DMS79 treated with DMSO at 0.1 percent for 48 hours (cell line): ENCODE measurements at places on chromosomes 6 and 20.

DNA sequence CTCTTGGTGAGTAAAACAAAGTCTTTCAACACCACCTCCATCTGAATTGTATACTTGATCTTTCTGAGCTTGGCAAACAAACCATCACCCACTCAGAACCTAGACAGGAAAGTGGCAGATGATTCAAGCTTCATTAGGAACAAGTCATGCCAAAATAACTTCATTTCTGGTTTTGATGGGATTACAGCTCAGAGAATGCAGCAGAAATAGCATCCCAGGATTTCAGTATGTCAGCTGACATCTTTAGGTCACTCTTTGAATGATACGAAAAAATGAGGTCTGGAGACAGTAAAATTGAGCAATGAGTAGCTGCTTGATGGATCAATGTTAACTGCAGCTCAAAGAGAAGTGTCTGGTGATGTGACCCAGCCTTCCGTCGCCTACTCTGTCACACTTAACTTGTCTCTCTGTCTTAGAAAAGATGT, 92.4 kb downstream of the GJA10 start:
- peak; percentile 68 for DNase-seq

GRCh38 chr6:23278180-23278532, 708.8 kb downstream of the HDGFL1 start:
- DNase-seq = no peak

GRCh38 chr6:166877906-166878305, 78.4 kb downstream of the RNASET2 start:
- DNase-seq = no peak

GRCh38 chr20:25313593-25313992, 65.7 kb downstream of the PYGB start:
- peak; percentile 24 for DNase-seq

DNA sequence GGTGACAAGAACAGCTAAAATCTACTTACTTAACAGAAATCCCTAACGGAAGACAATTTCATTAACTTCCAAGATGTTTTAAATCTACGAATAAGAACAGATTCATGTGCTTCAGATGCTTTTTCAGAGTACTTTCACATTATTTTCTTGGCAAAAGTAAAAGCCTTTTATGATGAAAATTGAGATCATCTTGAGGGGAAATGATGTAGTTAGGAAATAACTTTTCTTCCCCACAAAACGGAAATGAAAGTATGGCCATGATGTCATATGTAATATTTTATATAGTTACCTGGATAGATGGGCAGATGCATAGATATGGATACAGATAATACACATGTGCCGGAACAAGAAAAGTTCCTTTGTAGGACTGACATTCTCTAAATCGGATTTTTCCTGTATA, 32.8 kb downstream of the SASH1 start:
- no peak for DNase-seq

GRCh38 chr6:33782561-33782960, 6.4 kb downstream of the LEMD2 start:
- no peak for DNase-seq

- no peak for DNase-seq
Measured at GRCh38 chr20:20946122-20946759, 159.9 kb downstream of the LINC00237 start.

DNA sequence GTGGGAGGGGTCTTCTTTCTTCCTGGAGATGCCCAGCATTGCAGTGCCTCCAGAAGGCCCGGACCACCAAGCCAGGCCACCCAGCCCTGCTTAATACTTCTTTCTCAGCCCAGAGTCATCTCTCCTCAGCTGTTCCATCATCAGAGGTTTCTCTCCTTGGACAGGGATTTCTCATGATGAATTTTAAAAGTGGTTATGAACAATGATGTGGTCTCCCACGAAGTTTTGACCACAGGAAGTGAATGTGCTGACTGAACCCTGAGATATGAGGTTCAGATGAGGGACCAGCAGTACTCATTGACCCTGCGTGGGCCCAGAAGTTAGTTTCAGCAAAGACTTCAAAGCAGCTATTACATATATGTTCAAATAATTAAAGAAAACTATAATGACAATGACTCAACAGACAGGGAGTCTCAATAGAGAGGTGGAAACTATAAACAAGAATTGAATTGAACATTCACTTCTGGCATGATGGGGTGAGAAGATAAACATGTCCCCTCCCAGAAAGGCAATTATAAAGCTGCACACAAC, 114.5 kb upstream of the SLC22A16 start:
- DNase-seq = no peak

DNA sequence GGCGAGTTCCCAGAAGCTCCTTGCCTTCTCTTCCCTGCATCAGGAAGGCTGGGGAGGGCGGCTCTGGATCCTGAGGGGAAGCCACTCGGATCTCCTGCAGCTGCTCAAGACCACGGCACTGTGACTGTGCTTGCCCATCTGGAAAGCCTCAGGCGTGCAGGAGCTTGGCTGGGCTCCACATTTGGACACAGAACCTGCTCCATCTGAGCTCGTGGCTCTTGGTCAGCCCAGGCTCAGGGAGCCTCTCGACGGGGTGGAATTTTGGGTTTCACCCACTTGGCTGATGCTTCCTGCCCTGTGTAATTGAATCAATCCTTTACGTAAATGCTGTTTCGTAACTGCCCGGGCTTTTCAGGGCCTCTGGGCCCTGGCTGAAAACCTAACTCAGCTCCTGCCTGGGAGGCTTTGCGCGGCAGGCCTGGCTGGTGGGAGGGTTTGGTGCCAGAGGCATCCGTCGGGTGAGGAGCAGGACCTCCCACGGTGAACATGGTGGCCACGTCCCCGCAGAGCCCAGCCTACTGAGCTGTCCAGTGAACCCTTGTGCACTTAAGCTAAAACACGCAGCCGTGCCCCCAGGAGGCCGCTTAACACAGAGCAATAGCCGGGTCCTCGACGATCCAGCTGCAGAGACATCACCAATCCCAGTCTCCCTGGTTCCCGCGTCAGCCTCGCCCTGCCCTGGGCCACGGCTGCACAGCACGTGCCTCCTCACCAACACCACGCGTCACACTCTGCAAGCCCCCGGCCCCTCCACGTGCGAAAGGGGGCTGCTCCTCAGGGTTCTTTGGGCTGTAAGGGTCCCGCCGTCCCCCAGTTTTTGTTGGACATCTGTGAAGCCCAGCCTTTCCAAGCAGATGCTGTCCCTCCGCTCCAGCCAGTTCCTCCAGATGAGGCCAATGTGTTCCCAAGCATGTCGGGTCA, 241.0 kb downstream of the DLL1 start:
- peak; percentile 32 for DNase-seq

DNA sequence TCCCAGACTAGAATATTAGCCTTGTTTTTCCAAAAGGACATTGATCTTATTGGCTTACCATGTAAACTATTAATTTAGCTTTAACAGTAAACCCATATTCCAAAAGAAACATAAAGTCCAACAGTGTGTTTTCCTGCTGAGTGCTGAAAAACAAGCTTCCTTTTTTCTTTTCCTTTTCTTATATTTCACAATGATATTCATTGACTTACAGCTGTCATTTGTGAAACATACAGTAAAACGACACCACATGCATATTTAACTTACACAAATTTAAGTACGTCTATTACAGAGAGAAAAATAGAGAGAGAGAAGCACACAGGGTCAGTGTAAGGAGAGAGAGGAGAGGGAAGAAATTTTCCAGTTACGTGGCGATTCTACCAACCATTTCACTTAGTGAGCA, 543.9 kb upstream of the JARID2 start:
- no peak for DNase-seq

GRCh38 chr20:35001596-35002362, 46.1 kb downstream of the MYH7B start:
- no peak for DNase-seq

DNA sequence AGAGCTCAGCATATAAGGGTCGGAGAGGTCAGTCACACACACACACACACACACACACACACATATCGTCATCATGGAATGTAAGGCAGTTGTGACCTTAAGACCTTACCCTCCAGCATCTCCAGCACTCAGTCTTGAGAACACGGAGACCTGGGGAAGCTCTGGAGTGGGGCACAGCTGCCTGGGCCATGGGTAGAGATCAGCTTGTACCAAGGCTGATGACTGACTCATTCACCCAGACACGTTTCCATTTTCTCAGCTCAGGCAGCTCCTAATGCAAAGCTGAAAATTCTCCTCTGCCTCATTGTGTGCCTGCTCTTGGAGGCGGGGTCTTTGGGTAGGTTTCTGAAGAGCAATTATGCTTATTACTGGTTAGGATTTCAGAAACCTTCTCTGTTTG, 38.3 kb upstream of the PDYN start:
- DNase-seq = no peak

GRCh38 chr6:78995946-78996345, 82.1 kb downstream of the PHIP start:
- DNase-seq = no peak

DNA sequence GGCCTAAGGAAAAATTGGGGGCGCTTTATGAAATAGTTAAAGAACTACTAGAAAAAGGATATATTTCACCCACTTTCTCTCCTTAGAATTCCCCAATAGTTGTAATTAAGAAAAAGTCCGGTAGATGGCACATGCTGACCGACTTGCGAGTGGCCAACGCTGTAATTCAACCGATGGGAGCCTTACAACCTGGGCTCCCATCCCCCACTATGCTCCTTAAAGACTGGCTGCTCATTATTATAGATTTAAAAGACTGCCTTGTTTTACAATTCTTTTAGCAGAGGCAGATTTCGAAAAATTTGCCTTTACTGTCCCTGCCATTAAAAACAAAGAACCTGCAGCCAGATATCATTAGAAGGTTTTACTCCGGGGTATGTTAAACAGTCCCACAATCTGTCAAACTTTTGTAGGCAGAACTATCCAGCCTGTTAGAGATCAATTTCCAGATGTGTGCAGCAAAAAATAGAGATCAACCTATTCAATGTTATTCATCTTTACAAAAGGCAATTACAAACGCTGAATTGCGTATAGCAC, 58.5 kb upstream of the PRSS16 start:
- DNase-seq = peak; percentile 59

- DNase-seq = no peak
Measured at GRCh38 chr6:134168590-134169208, 116.3 kb upstream of the SLC2A12 start.
